ENCODE measurements at places on chromosomes 1 and 21.

DNA sequence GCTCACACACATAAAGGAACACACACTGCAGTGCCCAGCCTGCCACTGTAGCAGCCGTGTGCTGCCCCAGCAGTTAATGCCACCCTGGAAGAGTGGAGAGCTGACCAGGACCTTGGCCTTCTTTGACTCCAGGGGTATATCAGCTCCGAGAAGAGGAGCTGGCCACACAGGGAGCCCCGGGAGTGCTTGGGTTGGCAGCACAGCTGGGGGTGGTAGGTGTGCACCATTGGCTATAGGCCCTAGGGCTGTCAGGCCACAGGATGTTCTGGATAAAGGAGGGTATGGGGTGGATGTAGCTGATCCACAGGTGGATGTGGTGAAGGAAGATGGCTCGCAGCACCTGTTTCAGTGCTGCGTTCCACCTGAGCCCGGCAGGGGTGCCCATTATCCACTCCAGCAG lies 640.5 kb downstream of the PLPP3 start:
- H3K27me3 ChIP-seq: no peaks in the 10 kb centered on the region
- H3K4me3 ChIP-seq: no peak overlapping the region

DNA sequence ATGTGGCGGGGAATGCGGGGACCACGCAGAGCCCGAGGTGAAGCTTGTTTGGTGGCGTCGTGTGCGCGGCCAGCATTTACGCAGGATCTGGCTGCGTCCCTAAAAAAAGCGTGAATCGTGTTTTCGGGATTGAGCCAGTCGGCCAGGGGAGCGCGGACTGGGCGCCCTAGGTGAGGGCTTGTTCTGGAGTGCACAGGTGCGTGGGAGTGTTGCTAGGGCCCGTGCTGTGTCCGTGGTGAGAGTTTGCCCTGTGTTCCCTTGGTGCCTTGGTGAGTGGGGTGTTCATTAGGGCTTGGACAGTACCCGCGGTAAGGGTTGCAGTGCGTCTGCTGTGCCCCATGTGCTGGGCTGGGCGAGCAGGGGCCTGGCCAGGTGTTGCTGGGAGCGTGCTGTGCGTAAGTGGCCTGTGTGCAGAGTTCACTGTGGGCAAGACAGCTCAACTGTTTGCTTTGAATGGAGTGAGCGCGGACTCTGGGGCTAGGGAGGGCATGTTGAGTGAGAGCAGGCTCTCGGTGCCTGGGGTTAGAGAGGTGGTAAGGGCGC lies 673 bp downstream of the CD46 start:
- peaks cover 64% of the 10 kb centered on the region for H3K4me1 ChIP-seq
- H3K36me3 ChIP-seq: no peaks in the 10 kb centered on the region
- H3K27me3 ChIP-seq: no peaks in the 10 kb centered on the region
- peak overlapping the region; percentile 90 for H3K4me3 ChIP-seq
- peak overlapping the region; percentile 95 for H3K27ac ChIP-seq
- DNase-seq: peak; percentile 73

- peaks cover 10% of the 10 kb centered on the region for H3K4me1 ChIP-seq
- H3K36me3 ChIP-seq: no peaks in the 10 kb centered on the region
- no peak for DNase-seq
- H3K27ac ChIP-seq: peak overlapping the region; percentile 93
- H3K27me3 ChIP-seq: no peaks in the 10 kb centered on the region
- H3K4me3 ChIP-seq: peak overlapping the region; percentile 76
Measured at GRCh38 chr1:150320667-150320978, 710 bp upstream of the PRPF3 start.

GRCh38 chr21:42058631-42059111 lies 12.4 kb upstream of the UMODL1 start:
- no peaks in the 10 kb centered on the region for H3K27me3 ChIP-seq
- no peak for DNase-seq
- H3K27ac ChIP-seq: peak overlapping the region; percentile 85
- peaks cover 52% of the 10 kb centered on the region for H3K4me1 ChIP-seq

GRCh38 chr1:226003502-226004170 lies 4.5 kb upstream of the SDE2 start:
- H3K27me3 ChIP-seq: no peaks in the 10 kb centered on the region
- H3K27ac ChIP-seq: no peak overlapping the region
- no peak for DNase-seq
- H3K4me1 ChIP-seq: peaks cover 7% of the 10 kb centered on the region
- H3K4me3 ChIP-seq: no peak overlapping the region

DNA sequence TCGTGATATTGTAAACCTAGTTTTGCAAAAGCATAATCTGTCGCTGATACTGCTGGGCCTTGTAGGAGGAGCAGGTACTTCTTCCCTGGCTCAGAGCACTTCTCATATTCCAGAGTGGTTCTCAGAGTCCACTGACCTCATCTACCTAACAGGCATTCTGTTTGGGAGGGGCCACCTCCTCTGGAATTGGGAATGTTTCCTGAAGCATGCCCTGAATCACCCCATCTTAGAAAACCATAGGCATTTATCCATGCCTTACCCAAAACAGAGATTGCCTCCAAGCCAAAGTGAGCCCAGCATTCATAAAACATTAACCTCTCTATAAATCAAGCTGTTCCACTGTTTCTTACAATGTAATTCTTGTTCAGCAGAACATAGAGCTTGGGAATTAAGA lies 35.1 kb downstream of the SLC44A3 start:
- no peak for DNase-seq
- no peak overlapping the region for H3K27ac ChIP-seq
- no peak overlapping the region for H3K4me3 ChIP-seq
- peaks cover 1% of the 10 kb centered on the region for H3K36me3 ChIP-seq

DNA sequence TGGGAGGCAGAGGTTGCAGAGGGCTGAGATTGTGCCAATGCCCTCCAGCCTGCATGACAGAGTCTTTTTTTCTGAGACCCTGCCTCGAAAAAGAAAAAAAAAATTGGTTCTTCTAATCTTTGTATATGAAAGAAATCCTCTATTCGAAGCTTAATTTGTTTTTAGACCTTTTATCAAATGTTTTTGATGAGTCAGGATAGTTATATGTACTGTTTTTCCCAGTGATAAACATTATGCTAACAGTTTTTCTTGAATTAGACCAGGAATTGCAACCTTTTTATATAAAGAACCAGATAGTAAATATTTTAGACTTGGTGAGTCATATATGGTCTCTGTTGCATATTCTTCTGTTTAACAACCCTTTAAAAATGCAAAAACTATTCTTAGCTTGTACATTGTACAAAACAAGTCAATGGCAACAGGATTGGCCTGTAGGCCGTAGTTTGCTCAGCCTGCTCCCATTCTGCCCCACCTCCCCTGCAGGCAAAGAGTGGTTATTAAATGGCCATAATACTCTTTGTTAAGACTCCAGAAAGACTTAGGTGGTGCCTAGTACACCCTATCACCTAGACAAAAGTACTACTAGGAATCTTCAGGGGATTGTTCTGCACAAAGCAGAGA lies 45.2 kb downstream of the LYST start:
- H3K36me3 ChIP-seq: no peaks in the 10 kb centered on the region
- no peak overlapping the region for H3K27ac ChIP-seq
- no peak for DNase-seq
- H3K27me3 ChIP-seq: no peaks in the 10 kb centered on the region
- H3K4me3 ChIP-seq: no peak overlapping the region

DNA sequence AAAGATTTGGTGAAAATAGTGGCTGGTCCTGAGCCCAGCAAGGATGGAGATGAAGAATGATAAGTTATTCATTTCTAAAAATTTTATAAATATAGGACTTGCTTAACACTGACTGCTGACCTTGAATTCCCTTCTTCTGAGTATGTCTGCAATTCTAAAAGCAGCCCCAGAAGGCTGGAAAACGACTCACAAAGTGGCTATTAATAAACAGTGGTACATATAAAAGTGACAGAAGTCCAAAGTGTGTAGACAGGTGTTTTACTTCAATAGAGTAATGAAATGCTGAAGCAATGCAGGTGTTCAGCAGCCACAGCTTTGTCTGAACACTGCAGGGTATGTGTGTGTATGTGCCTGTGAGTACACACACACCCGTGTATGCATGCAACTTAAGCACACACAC lies 219.0 kb upstream of the NRIP1 start:
- no peaks in the 10 kb centered on the region for H3K27me3 ChIP-seq
- no peak overlapping the region for H3K27ac ChIP-seq
- no peaks in the 10 kb centered on the region for H3K36me3 ChIP-seq
- no peak for DNase-seq

Data from Caco-2 (cell line).